ENCODE measurements at places on chromosomes 7 and 10.

- DNase-seq = no peak
Measured at GRCh38 chr10:7090529-7090928, 320.3 kb downstream of the SFMBT2 start.

DNA sequence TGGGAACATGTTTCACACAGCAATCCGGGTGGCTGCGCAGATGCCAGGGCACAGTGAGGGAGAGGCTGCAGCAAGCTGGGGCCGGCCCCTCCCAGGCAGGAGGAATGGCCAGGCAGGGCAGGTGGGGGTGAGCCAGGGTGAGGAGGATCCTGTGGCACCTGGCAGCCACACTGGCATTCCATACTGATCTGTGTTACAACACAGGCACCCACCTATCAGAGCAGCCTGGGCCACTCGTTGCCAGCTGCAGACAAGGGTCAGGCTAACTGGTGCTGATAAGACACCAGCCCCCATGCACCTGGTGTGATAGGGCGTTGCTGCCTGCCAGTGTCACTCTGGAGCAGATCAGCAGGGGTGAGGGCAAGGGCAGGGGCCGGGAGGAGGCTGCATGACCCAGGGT lies 16.6 kb upstream of the RET start:
- no peak for DNase-seq

GRCh38 chr7:30976381-30976780 lies 12.6 kb downstream of the GHRHR start:
- no peak for DNase-seq

- DNase-seq = no peak
Measured at GRCh38 chr10:4663162-4663992, 162.6 kb upstream of the AKR1E2 start.

GRCh38 chr10:88754287-88754686 lies 5.5 kb upstream of the LIPN start:
- DNase-seq = no peak

GRCh38 chr10:24866604-24867583 lies 85.5 kb downstream of the PRTFDC1 start:
- DNase-seq = peak; percentile 87

DNA sequence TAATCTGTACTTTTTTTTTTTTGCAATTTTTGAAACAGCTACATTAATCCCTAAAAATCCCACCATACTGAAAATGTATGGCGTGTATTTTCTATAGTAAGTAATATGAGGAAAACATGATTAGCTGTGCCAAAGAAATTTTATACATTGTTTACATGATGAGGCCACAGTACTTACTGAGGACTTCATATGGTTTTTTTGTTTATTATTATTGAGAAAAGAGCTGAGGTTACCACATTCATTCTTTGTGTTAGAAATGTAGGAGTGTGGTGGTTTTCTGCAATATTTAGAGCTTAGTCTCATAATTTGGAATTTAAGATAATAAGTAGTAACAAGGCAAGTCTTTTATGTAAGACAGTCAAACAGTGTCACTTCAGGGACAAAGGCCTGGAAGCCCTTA lies 45.1 kb downstream of the SLC25A40 start:
- DNase-seq = no peak

Data from putamen (tissue), 1 donor.